ENCODE measurements at places on chromosomes 2 and 18.

GRCh38 chr2:192090911-192091310, 103.8 kb downstream of the TMEFF2 start:
- DNase-seq = no peak

DNA sequence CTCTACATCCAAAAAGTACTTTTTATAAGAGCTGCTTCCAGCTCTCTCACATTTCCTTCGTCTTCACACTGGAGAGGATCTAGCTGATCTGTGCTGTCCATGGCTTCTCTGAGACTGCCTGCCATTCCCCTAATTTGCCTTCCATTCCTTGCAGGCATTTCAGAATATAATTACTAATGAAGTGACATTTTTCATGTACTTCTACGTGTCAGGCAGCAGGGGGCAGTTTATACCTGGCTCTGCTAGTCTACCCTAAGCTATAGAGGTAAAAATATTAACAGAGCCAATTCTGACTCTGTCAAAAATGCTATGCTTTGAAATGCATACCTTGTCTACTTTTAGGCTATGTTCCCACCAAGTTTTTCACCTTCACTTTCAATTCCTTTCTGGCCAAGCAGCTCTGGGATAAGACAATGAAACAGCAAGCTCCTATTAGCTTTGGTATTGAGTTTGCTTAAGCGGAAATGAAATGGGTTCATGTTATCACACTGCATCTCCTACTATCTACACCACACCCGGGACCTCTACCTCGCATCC, 81.9 kb downstream of the MEP1B start:
- no peak for DNase-seq

GRCh38 chr2:95266781-95267430, 7.3 kb upstream of the PROM2 start:
- no peak for DNase-seq

DNA sequence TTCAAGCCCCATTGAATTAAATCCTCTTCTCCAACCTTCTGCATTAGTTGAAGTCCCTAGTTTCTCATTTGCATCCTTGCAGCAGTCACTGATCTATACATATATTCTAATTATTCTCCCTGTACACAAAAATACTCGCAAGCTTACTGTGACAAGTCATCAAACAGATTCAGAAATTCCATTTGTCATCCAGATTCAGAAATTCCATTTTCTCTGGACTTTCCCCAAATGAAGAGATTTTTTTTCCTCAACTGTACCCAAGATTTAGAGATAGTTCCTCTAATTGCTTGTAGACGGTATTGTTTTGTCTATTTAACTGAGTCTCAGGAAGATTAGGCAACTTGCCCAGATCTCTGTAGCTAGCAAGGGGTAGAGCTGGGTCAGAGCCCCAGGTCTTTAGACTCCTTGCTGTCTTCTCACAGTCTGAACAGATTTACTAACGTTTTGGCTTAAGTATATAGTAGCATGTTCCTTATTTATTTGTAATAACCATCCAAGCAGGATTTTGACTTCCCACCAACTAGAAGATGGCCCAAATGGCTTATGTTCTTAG, 34.2 kb downstream of the RAB12 start:
- no peak for DNase-seq

DNA sequence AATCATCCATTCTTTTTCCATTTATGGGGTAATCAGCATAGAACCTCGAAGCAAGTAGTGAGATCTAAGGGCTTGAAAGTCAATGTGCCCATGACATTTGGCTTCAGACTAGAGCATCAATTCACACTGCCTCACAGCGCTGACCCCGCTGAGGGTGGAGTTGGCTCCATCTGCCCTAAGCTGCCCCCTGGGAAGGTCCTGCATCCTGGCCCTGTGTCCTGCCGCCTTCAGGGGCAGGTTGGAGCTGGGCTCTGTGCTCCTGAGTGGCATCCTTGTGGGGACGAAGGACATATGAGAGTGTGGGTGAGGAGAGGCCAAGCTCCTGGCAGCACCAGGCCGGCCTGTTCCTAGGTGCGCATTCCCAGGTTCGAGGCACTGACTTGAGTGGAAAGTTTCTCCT, 249.4 kb downstream of the FHOD3 start:
- no peak for DNase-seq

DNA sequence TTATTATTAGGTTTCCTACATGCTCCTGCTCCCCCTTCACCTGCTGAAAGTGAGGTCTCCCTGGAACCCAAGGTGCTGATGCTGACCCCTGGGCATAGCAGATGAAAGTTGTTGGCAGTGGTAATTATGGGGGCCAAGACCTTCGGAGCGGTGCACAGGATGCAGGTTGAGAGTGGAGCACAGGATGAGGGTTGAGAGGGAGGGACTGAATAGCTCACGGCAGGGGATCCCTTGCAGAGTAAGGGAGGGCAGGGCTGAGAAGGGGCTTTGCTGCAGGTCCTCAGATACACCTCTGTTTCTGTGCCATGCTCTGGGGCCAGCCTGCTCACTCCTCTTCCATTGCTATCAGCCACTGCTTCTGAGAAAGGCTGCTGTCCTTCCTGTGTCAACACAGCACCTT, 163.3 kb downstream of the FHOD3 start:
- no peak for DNase-seq

GRCh38 chr2:46114996-46115395, 182.2 kb upstream of the EPAS1 start:
- DNase-seq = no peak

- no peak for DNase-seq
Measured at GRCh38 chr18:70554854-70555445, 266.1 kb downstream of the SOCS6 start.

- no peak for DNase-seq
Measured at GRCh38 chr2:81247648-81248047, 943.1 kb upstream of the LRRTM1 start.

DNA sequence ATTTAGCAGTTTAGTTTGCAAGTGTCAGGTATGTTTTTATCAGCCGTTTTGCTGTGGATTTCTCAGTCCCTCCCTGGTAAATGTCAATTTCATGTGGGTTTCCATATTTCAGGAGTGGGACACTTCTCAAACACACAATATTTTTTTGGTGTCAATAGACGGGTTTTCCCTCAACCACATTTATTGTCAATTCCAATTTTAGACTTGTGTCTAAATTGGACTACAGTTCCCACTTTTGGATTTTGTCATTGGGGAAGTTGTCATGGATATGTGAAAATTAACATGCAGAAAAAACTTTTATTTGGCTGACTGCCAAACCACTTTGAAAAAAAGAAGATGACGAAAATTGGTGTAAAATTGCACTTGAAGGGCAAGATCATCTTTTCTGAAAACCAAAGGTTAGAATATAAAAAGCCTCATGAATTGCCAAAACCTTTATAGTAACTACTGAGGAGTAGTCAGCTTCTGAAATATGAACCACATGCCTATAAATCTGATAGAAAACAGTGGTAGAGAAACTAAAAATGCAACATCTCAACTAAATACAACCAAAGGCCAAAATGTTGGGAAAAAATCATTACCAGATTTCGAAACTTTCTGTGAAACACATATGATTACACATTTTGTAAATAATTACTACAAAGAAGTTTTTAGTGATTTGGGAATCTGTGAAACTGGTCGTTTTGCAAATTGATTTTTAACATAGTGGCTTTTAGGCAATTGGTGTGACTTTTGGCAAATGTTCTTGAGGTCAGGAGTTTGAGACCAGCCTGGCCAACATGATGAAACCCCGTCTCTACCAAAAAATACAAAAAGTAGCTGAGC, 106.4 kb downstream of the BCL2L11 start:
- DNase-seq = no peak

- no peak for DNase-seq
Measured at GRCh38 chr2:184581391-184581790, 16.9 kb upstream of the ZNF804A start.

DNA sequence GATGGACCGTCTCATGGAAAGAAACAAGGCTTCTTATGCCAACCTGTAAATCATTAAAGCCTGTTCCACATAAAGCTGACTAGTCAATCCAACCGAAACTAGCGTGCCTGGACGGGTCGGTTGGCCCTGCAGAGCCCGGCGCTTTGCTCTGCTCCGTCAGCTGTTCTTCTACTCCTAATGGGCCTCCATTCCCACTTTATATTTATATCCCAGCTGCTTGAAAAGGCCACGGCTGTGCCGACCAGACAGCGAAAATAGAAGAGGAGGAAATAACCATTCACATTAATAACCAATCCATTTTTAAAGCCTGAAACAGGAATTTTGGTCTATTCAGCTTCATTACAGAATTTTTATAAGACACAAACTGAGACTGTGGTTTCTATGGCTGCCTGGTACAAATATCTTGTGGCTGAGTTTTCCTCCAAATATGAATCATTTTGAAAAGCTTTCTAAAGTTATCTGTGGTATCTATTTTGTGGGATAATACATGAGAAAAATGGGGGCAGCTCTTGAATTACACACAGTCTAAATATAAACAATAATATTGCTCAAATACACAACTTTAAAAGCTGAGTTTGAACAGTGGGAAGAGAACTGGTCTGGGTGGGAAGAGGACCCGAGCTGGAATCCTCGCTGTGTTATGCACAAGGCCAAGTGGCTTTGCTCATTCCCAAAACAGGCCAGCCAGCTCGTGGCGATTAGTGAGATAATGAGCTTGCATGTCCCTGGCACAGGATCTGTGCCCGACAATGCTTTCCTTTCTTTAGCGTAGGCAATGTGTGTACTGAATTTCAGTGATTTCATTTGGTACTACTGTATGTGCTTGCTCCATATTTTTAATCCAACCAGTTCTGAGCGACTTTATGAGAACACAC, 10.5 kb upstream of the FAM124B start:
- DNase-seq = no peak

GRCh38 chr18:1227025-1227424, 322.4 kb downstream of the ADCYAP1 start:
- DNase-seq = no peak

DNA sequence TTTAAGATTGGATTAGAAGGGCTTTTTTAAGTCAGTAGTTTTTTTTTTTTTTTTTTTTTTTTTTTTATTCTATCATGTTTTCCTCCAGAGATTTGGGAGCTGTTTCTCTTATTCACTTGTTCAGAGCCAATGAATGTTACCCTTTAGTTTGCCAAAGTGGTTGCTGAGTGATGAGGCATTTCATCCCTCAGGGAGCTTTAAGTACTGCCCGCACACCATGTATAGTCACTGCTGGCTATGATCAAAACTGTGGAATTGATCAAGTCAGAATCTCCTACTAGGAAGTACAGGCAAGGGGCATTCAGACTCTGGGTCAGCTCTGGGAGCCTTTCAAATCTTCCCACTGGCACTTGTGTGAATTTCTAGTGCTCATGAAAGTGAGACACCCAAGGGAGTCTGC, 201.6 kb downstream of the IKZF2 start:
- DNase-seq = no peak

DNA sequence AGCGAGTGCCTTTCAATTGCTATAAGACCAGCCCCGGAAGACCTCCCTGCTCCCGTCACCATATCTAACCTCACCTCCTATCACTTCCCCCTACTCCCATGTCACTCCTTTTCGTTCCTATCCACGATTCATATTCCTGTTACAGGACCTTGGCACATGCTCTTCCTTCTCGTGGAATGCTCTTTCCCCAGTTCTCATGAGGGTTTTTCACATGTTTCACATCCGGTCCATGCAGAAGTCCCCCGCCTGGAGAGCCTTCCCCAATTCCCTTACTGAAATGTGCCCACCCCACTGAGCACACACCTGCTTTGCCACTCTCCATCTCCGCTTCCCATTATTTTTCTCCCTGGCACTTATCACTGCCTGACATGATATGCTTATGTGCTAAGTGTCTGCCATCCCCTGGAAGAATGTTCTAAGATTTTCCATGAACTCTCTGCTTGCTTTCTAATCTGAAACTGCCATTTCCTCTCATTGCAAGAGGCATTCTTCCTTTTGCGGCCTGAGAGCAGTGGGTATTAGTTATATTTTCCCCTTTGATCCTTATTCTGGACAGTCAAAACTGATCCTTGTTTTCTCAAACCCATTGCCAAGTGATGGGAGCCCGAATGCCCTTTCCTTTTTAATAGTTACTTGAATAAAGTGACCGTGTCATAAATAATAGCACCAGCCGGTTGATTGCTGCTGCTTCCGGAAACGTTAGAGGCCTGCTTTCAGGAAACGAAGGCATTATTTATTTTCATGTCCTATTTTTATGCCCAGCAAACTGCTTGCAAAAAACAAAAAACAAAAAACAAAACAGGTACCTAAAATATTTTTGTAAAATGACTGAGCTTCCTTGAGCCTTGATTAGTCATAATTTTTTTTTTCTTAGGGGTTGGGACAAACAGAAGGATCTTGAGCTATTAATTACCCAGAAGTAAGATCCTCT, 127.9 kb downstream of the ZNF532 start:
- no peak for DNase-seq

- DNase-seq = no peak
Measured at GRCh38 chr2:41785251-41786022, 262.4 kb upstream of the PKDCC start.

DNA sequence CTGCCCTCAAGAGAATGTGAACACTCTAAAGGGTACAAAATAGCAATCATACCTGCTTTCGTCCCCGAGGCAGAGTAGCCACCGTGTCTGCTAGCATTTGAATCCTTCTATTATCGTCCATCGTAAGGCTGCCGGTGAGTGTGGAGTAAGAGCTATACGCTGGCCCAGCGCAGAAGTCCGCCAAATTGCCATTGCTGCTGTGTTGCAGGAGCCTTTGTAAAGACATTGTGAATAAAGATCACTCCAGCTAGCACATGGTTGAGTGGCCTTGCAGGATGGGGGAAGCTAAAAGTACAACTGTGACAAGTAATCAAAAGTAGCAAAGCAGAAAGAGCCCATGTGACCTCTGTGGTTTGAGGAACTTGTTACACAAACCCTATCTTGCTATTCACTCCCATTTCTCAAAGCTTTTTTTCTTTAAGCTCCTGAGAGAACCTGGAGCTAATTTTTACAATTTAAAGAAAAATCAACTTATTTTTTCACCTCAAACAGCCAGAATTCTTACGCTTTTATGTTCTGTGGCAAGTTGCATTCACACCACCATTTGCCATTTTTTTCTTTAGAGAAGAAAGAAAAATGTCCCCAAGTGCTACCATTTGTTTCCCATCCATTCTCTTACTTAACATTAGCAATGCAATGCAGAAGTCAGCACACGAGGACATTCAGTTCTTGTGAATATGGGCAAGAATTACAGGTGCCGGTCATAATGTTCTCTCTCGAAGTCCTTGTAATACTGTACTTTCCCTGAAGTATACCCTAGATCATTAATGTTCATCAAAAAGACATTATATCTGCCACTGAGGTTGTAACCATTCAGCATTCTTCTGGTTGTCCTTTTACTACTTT, at the start of gene CYTIP:
Gene CYTIP (minus strand): TSS at position 295 of the 846 bp plus-strand sequence. CDS start 69 bp downstream, at position 226.
- DNase-seq = no peak

- no peak for DNase-seq
Measured at GRCh38 chr18:23963443-23964165, 51.0 kb upstream of the TTC39C start.

GRCh38 chr2:97661927-97662326, 1.9 kb downstream of the ACTR1B start:
- no peak for DNase-seq

GRCh38 chr2:225526760-225527390, 127.4 kb downstream of the NYAP2 start:
- no peak for DNase-seq

DNA sequence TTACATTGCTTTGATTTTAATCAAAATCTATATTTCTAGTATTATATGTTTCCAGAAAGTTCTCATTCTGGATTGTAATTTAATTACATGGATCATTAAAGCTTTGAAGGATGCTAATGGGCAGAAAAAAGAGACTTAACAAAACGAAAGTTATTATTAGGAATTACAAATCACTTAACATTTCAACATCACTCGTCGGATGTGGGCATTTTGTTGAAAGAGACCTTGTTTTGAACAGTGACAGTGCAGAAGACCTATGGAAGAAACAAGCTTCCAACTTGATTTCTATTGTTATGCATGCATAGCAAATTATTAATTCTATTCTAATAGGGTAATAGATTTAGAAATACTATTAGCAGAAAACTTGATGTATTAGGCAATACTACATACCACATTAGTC, 31.4 kb upstream of the DARS1 start:
- DNase-seq = no peak

All from ecto neural progenitor cell (in vitro differentiated cells).